ENCODE measurements at places on chromosomes 12 and 14.

DNA sequence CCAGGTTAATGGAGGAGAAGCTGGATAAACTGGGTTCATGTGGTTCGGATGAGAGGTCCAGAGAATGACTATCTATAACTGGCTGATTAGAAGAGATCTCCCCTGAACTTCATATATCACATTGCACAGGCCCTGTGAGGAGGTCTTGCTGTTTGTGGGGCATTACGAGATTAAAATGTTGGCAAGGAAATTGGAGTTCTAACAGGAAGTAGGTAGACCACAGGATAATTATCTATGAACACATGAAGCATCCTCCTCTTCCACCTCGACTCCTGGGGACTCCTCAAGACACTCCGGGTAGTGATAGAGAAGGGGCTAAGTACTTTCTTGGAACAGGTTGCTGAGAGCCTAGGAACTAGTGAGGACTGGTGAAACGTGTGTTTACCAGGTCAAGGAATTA is 418.8 kb downstream of the KCNH5 start:
- no peak for DNase-seq

- no peak for DNase-seq
These were observed 9.6 kb upstream of the HSPB8 start for GRCh38 chr12:119169150-119169549.

GRCh38 chr12:91743280-91743679 is 402.4 kb downstream of the BTG1 start:
- no peak for DNase-seq

DNA sequence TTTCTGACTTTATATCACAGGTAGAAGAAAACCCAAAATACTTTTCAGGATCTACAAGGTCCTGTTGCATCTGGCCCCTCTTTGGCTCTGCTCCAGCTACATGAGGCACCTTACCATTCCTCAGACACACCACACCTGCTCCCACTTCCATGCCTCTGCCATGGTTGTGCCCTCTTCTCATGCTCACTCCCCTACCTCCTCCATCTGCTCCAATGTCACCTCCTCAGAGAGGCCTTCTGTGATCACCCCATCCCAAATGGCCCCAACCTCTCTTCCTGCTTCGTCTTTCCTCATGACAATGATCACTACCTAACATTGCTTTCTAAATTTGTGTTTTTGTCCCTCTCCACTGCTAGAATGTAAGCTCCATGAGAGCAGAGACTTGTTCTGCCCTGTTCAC is 174.3 kb downstream of the ANO2 start:
- no peak for DNase-seq

DNA sequence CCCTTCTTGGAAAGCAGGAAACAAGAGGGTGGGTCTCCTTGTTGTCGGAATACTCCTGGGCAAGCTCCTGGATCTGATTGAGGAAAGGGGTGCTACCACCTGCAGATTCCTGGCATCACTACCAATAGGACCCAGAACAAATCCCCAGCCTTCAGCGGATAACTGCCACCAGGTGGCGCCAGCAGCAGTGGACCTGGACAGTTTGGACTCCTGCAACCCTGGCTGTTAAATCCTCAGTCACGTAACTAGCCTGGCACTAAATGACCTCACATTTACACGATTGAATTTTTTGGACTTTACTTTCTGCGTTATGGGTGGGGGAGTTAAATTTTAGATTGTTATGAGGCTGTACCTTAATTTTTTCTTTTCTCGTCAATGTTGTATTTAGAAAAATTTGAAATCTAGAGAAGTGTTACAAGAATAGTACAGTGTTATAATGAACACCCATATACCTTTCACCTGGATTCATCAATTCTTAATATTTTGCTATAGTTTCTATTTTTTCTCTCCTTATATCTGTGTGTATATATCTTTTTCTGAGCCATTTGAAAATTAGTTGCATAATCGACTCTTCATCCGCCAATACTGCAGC is 95.6 kb downstream of the GAS2L3 start:
- peak; percentile 58 for DNase-seq

DNA sequence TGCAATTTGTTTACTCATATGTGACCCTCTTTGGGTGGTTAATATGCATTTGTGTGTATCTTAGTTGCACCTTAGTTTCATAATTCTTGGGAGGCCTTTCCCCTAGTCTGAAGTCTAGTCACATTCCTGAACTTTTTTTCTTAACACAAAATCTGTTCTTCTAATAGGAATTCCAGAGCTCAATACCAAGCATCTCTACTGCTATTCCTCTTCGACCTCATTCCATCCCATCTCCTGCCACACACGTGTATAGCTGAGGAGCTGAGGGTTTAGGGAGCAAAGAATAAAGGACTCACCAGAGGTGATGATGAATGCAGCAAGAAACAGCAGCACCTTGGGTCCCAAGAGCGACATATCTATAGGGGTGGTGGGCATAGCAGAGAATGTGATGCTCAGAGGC is 875 bp downstream of the MFAP5 start:
- DNase-seq: no peak

GRCh38 chr12:67921286-67921685 is 68.0 kb upstream of the IFNG-AS1 start:
- no peak for DNase-seq

DNA sequence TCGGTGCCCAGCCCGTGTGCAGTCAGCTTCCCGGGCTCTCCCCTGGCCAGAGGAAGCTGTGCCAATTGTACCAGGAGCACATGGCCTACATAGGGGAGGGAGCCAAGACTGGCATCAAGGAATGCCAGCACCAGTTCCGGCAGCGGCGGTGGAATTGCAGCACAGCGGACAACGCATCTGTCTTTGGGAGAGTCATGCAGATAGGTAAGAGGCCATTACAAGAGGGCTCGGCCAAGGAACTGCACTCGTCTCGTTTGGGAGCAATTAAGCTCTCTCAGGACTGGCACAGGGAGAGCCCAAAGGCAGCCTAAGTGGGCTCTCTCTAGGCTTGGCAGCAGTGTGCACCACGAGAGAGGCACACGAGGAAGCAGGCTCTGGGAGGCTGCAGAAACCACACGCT is 3.7 kb downstream of the WNT5B start:
- no peak for DNase-seq

GRCh38 chr14:99276482-99276881 is 4.5 kb upstream of the BCL11B start:
- no peak for DNase-seq

- DNase-seq: peak; percentile 42
These were observed 44.2 kb upstream of the MMP17 start for GRCh38 chr12:131783915-131784541.

DNA sequence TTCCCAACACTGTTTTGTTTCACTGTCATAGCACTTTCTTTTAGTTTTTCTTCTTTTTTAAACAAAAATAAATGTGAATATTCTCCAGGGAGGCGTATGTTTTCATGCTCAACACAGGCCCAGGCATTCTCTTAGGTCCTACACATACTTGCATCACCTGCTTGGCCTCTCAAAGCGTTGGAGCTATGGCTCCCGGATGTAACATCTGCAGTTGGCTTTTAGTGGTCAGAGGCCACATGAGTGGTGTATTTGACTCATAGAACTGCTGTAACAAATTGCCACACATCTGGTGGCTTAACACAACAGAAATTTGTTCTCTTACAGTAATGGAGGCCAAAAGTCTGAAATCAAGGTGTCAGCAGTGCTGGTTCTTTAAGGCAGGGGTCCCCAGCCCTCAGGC is 44.6 kb upstream of the VRK1 start:
- no peak for DNase-seq

DNA sequence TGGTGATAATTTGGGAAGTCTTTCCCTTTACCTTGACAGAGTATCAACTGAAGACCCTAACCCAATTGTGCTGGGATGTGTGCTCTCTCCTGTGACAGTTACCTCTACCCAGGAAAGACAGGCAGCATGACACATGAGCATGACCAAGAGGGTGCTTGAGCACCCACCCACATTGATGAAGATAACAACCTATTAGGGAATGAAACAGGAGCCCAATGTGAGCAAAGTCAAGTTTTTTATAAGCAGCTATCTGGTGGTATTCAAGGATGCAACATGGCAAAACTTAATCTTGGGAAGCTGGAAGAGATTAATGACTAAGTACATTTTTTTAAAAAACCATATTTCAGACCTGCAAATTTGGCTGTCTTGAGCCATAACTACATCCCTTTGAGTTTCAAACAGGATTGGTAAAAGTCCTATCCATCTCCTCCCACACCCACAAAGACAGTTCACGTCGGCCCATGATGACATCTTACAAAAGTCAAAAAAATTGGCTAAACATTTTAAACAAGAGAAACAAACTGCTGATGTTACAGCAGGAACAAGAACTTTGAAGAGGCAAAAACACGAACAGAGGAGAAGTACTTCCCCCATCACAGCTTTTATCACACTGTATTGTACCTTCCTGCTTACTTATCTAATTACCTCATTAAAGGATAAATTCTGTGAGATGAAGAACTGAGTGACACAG is 60.3 kb downstream of the MED13L start:
- DNase-seq: no peak

Data from 8988T (cell line).